MCF 10A (cell line): ENCODE measurements at places on chromosomes 7 and 10. TPM values are rescaled to one million over a fixed set of nuclear protein-coding genes. Genes with fewer than 3 reads are reported as not detected.

CRPPA gene
- total RNA-seq = 0.81 and 1.1 TPM in 2 replicates

UBE2D4 gene
- total RNA-seq = 11.6 and 13.7 TPM in 2 replicates

DLX6 gene
- not detected in 2 replicates for total RNA-seq

CYP3A7 gene
- not detected in 2 replicates for total RNA-seq

HOXA3 gene
- total RNA-seq = 8.2 and 14.0 TPM in 2 replicates

FRMPD2 gene
- total RNA-seq = 0.98 and 1.3 TPM in 2 replicates

RET gene
- not detected in 2 replicates for total RNA-seq
